Stimulated activated CD8-positive, alpha-beta memory T cell treated with anti-CD3 and anti-CD28 coated beads, Interleukin-15, amount 100 ng/mL, for 24 hours (primary cell): ENCODE measurements at places on chromosomes 6 and 20.

DNA sequence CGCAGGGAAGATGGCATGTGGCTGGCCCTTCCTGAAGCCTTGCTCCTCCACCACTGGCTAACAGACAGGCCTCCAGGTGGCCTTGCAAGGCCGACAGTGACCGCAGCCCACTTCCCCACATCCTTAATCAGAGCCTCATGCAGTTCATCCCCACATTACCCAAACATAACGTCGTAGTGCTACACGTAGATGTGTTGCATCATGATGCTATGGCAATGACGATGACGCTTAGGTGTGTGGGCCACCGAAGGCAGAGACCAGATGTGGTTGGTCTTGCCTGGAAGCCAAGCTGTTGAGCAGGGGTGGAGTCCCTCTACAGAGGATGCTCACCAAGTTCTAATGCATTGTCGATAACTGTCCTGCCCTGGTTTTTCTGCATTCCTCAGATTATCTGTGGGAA lies 5.6 kb downstream of the CD93 start:
- DNase-seq, result no peak

- DNase-seq, result peak; percentile 18
Measured at GRCh38 chr6:107489636-107490565, at the start of gene SOBP. Gene SOBP (plus strand): TSS chr6:107490117. CDS start chr6:107490617, 500 bp downstream.

DNA sequence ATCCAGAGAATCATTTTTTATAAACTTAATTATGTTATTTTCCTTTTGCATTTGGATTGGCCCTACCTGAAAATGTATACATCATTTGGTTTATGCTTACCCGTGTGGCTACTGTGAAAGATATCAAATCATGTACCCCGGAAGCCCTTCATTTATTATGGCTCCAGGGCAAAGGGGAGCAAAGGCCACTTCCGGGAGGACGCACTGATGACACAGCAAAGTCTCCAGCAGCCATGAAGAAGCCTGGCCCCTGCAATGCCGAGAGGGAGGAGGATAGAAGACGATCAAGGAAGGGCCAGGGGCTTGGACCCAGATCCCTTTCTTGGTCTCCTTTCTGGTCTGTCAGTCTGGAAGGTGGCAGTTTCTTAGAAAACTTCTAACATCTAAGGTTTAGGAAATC lies 380.3 kb upstream of the AGPAT4 start:
- no peak for DNase-seq

- DNase-seq, result no peak
Measured at GRCh38 chr6:4889701-4890100, 113.5 kb downstream of the CDYL start.

DNA sequence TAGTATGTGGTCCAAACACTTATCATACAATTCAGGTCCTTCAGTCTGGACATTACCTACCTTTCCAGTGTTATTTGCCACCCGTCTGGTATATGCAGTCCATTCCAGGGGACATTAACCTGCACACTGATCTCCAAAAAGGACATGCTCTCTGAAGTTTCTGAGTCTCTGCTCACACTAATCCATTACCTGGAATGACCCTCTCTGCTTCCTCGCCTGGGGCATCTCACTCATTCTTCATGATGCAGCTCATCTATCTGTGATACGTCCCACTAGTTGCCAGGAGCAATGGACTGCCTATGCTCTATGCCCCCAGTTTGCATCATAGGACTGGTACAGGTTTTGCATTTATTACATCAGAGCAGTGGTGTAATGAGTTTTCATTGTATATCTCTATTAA lies 5.9 kb upstream of the TUBB2B start:
- no peak for DNase-seq
